ENCODE measurements at places on chromosomes 1 and 21.

- no peak for DNase-seq
Measured at GRCh38 chr1:34060901-34061415, 104.1 kb downstream of the CSMD2 start.

- no peak for DNase-seq
Measured at GRCh38 chr1:164263540-164263939, 295.4 kb upstream of the PBX1 start.

DNA sequence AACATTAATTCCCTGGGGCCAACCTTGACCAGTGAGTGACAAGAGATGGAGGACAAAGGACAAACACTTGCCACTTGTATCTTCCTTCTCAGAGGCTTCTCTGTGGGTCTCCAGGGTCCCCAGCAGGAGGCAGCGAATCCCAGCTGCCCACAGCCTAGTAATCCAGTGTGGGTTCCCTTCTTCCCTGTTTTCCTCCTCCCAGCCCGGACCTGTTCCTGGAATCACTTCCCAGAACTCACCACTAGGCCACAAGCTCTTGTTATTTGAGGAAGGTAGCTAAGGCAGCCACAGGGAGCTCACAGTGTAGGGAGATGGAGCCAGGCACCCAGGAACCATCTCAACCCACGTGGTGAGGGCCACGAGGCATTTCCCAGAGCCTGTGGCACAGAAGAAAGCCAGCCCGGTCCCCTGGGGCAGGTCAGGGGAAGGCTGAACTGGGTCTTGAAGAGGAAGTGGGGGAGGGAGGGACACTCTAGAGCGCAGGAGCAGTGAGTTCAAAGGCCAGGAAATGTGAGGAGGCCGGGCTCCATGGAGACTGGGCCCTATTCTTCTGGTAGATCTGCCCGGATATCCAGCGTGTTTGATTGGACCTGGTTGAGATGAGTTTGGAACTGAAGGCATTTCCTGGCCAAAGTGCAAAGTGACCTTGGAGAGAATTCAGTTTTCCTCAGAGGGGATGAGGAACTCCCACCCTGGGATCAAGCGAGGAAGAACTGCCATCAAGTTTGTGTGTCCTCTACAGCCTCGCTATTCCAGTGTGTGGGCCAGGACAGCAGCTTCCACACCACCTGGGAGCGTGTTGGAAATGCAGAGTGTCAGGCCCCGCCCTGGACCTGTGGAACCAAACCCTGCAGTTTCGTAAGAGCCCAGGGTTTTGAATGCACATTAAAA lies 20.3 kb upstream of the C2CD2 start:
- DNase-seq = no peak

- no peak for DNase-seq
Measured at GRCh38 chr1:1111516-1112236, 4.2 kb downstream of the C1orf159 start.

DNA sequence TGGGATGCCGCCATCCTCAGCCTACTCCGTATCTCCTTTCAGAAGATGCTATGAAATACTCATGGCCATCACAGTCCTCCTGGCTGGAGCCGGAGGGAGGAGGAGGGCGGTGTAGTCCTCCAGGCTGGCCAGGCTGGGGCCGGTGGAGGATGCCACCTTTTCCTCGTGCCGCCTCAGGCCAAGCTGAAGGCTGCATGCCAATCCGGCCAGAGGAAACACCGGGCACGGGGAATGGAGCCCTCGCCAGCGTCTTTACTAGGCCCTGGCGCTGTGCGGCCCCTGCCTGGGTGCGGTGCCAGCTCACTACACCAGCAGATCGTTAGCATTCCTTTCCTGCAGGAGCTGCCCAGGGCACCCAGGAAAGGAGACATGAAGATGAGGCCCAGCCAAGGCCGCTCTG lies 70.1 kb downstream of the CASZ1 start:
- DNase-seq = no peak

GRCh38 chr1:203593723-203594122 lies 32.9 kb upstream of the ATP2B4 start:
- DNase-seq = peak; percentile 16

- no peak for DNase-seq
Measured at GRCh38 chr21:43639470-43640353, 19.6 kb downstream of the HSF2BP start.

DNA sequence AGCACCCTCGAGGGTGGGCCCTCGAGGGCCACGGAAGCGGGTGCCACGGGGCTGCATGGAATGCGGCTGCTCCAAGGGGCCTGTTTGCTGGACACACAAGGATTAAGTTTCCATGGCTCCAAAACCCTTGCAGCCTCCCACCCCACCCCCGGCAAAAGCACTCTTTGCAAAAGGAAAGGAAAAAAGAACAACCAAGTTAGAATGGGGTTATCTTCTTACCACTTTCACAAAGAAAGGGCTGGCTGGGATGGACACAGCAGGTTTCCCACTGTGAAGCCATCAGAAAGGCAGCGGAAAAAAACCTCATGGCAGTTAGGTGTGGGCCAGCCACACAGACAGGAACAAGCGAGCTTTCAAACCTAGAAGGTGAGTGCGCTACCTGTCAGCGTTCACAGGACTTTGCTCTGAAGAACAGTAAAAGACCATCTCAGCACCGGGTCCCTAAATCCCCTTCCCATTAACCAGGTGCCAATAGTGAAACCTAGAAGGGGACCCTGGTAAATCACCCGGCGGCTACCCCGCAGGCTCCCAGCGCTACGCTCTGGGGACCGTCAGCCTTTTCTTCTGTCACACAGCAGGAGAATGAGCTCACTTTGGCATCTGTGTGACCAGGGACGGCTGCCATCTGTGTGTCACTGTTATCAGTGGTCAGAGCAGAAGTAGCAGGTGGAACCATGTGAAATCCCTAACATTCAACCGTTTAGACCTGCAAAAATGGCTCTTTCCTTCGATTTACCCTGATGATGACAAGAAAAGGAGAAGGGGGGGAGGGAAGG lies 93.0 kb downstream of the SIM2 start:
- DNase-seq = no peak

DNA sequence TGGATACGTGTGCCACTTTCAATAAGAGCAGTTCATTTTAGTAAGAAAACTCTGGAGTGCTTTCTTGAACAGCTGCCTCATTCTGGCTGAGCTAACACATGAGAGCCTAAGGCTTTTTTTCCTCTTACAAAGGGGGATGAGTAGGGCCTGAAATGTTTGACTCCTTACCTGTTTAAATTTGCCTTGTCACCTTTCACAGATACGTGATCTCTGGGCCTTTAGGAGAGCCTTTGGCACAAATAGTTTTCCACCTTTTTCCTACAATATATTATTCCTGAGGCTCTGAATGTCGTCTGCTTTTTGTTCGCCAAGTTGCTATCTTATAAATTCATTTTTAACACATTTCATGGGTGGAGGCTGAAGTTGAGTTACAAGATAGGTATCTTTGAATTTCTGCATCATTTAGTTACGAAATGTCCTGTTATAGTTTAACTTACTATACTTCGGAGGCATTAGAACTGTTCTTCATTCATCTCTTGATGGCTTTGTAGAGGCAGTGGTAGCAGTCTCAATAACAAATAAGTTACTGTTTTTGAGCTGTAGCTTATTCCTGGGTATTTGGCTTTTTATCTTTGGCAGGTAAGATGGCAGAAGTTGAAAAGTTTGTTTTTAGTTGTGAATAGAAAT lies 17.2 kb downstream of the UBAP2L start:
- no peak for DNase-seq
